ENCODE measurements at places on chromosomes 6 and 20.

GRCh38 chr6:92121228-92121627 lies 1298.1 kb downstream of the EPHA7 start:
- DNase-seq, result no peak

- no peak for DNase-seq
Measured at GRCh38 chr6:123658848-123659247, 22.1 kb upstream of the TRDN start.

DNA sequence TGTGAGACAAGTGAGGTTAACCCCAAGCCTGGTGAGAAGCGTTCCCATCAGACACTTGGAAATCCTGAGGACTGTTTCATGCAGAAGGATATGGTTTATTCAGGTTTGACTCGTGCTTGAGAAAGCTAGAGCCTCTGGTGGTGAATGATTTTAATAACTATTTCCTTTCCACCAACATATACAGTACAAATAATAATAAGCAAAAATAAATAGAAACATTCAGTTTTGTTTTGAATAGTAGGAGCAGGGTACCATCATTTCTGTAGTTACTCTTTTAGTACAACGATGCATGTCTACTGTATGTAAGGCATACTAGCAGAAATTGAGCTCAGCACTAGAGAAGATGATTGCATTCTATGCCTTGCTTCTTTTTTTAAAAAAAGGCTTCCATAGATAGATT lies 33.5 kb downstream of the PLG start:
- DNase-seq, result no peak

GRCh38 chr6:150004101-150004782 lies 21.1 kb downstream of the RAET1L start:
- no peak for DNase-seq

DNA sequence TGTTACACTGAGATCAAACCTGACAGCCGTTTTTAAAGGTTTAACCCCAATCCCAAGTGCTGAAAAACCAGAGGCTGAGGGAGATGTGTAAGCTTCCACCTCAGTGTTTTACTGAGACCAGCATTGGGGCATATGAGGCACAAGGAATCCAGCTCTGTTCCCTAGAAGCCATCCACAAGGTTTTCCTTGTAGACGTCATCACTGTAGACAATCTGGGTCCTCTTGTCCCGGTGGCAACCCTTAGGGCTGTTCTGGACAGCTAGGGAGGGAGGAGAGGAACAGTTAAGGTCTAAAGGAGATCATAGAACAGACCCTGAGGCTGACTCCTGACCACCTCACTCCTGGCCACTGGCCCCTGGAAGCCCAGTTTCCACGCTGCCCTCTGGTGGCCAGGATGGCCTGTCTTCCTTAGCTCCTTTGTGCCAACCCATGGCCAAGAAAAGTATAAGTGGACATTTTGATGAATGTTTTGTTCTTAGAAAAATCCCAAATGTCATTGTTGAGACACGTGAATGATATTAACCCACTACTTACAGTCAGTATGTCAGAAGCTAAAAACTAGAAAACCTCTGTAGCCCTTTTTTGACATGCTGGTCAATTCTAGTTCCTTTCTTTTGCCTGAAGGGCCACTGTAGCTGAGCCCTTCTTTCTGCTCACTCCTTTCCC lies 6.4 kb downstream of the CFB start:
- DNase-seq, result no peak

DNA sequence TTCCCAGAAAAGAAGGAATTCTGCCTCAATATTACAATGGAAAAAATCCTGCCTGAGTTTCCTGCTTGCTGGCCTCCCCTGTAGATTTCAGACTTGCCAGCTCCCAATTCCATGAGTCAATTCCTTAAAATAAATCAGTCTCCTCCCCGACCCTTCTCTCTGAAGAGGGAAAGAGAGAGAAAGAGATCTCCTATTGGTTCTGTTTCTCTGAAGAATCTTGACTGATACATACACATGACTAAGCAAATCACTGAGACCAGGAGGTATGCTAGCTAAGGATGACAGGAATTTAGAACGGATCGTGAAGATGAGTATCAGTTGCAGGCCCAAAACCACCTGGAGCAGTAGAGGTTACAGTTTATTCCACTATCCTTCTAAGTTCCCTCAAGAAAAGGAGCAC lies 11.3 kb upstream of the RBM24 start:
- no peak for DNase-seq

GRCh38 chr20:7980332-7981046 lies 39.1 kb downstream of the TMX4 start:
- DNase-seq, result no peak

- DNase-seq, result no peak
Measured at GRCh38 chr6:42819803-42820511, 38.1 kb downstream of the BICRAL start.

DNA sequence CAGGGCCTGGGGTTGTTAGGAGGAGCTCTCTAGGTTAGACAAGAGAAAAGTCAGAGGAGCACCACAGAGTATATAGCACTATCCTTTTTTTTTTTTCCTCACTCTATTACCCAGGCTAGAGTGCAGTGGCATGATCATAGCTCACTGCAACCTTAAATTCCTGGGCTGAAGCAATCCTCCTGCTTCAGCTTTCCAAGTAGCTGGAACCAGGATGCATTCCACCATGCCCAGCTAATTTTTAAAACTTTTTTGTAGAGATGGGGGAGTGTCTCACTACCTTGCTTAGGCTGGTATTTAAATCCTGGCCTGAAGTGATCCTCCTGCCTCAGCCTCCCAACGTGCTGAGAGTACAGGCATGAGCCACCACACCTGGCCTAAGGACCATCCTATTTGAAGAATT lies 19.3 kb upstream of the AKIRIN2 start:
- DNase-seq, result no peak
